ENCODE measurements at places on chromosomes 16 and 17. TPM values are rescaled to one million over a fixed set of nuclear protein-coding genes. Genes with fewer than 3 reads are reported as not detected.
A peak's percentile ranks its signal among the peaks of the same experiment; 100 is the strongest.

The PLD6 gene
- total RNA-seq = 11.5 TPM

The LRRC37A gene
- 1.5 TPM for total RNA-seq

The SMARCD2 gene
- total RNA-seq = 28.4 TPM

DNA sequence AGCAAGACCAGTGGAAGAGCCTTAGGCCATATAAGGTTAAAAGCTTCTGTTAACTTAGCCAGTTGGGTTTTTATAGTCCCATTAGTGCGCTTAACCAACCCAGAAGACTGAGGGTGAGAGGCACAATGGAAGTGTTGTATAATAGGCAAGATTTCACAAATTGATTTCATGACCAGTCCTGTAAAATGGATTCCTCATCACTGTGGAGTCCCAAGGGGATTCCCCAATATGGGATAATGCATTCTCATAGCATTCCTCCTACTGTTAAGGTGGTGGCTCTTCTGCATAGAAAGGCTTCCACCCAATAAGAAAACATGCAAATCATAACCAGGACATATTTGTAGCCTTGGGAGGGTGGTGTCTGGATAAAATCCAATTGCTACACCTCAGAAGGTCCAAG, 22.1 kb upstream of the B4GALNT2 start:
- no peak for DNase-seq

DNA sequence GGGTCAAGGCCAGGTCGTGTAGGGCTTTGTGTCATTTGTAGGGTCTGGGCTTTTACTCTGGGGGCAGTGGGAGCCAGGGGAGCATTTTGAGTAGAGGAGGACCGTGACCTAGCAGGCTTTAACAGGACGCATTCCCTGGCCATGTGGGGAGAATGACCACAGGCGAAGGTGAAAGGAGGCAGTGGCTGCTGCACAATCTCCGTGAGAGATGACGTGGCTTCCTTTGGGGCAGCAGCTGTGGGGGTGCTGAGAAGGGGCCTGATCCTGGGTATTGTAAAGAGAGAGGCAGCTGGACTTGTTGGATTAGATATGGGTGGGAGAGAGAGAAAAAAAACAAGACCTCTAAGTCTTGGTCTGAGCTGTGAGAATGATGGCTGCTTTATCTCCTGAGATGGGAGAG, 46.0 kb downstream of the KATNIP start:
- no peak for DNase-seq

- DNase-seq = no peak
Measured at GRCh38 chr16:965487-965886, 5.3 kb downstream of the LMF1 start.

DNA sequence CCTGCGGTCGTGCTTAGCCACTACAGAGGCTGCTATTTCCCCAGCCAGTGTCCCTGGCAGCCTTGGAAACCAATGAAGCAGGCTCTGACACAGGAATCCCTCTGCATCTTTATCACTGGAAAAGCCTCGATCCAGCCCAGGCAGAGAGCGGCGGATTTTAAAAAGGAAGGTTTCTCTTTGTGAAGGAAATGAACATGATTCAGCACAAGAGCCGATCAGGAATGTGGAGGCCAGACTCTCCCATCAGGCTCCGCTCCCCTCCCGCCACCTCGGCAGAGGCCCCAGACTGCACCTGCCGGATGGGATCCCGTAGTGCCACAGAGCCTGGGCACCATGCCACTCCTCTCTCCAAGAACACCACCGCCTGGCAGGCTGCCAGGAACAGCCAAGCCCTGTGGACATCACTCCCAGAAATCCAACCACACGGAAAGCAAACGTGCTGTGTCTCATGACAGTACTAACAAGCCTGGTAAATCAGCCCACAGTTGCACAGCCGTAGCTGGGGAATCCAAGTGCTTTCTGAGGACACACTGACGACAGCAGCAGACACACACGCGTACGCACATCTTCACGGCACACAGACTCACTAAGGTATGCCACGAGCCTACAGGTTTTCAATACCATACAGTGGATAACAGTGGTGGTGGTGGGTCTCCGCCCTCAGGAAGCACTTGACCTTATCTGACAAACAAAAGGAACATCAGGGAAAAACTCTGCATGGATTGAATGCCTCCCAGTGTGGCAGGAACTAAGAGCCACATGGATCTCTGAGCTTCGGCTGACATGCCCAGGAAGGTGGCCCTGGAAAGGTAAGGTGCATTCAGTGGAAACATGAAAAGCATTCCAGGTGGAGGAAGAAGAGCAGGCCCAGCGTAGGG, 5.4 kb downstream of the LRRC75A start:
- peak; percentile 90 for DNase-seq

DNA sequence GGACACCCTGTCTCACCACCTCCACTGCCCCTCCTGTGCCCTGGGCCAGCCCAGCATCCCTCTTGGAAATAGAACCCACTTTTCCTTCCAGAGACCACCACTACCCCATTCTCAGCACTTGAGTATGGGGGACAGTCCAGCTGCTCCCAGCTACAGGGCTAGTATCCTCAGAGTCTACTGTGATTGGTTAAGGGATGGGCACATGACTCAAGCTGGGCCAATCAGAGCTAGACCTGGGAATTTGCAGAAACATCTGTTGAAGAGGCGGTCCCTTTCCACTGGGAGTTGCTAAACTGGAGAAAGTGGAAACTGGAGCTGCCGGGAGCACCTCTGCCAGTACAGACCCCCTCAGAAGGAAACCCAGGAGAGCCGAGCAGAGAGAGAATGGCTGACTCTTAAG, 156.6 kb downstream of the GSG1L start:
- no peak for DNase-seq

- DNase-seq = no peak
Measured at GRCh38 chr16:89616623-89617022, 3.2 kb downstream of the DPEP1 start.

GRCh38 chr16:66576296-66576695, 3.0 kb upstream of the CMTM2 start:
- DNase-seq = no peak

- no peak for DNase-seq
Measured at GRCh38 chr16:12315330-12316136, 339.0 kb downstream of the SNX29 start.

DNA sequence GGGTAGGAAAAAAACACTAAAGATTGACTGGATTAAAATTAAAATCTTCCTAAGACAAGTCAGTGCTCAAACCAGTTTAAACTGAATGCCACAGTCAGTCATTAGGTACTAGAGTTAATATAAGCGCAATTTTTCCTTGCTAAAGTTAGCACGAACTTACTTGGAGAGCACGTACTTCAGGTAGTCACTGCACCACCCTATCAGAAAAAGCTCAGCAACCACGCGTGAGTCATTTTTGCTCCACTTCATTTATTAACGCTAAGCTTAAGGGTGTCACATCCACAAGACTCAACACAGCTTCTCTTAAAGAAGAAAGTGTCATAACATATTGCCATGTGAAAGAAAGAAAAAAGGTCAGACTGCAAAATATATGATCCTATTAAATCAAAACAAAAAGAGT, 53.1 kb downstream of the TEX2 start:
- DNase-seq = no peak

DNA sequence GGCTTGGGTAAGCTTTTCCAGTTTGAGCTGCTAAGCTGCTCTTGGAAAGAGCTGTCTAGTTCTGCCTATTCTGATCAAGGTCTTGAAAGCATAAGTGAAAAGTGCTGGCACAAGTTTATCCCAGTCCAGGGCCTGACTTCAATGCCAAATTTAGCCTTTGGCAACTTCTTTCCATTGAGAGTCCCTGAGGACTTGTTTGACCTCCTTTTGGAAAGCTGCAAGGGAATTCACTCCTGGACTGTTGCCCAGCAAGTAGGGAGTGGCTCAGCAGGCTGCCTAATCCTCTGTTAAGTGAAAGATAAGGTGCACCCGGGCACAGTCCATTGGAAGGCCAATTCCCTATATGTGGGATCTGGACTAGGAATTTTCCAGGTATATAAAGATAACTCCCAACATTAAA, 16.0 kb upstream of the TANC2 start:
- DNase-seq = no peak

DNA sequence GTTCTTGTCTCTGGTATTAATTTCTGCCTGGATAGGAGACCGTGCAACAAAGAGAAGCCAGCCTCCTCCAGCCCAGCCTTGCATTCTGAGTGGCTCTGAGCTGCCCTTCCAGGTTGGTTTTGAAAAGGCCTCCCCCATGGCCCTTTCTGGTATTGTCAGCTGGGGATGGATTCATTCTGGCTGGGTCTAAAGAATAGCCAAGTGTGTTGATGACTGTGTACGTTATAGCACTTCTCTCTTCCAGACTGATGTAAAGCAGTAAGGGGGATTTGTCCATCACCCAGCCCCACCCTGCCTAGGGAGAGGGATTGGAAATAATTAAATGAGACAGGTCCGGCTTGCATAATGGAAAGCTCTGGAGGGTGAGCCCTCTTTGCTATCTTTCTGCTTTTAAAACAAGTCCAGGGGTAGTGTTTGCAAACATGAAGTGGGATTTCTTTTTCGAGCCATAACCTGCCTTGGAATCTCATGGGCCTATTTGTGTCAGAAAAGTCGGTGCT, 146.4 kb downstream of the MSI2 start:
- DNase-seq = no peak

All from left ventricle myocardium superior (tissue), 1 donor.